ENCODE measurements at places on chromosomes 7 and 10.

GRCh38 chr10:106991091-106991490 is 173.4 kb downstream of the SORCS1 start:
- DNase-seq: no peak

DNA sequence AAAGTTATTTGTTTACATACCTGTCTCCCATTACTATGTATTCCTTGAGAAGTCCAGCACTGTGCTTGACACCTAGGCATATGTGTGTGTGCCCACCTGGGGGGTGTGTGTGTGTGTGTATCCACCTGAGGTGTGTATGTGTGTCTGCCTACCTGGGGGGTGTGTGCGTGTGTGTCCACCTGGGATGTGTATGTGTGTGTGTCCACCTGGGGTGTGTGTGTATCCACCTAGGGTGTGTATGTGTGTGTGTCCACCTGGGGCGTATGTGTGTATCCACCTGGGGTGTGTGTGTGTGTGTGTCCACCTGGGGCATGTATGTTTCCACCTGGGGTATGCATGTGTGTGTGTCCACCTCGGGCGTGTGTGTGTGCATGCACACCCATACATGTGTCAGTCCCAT is 603.5 kb downstream of the PHTF2 start:
- no peak for DNase-seq

DNA sequence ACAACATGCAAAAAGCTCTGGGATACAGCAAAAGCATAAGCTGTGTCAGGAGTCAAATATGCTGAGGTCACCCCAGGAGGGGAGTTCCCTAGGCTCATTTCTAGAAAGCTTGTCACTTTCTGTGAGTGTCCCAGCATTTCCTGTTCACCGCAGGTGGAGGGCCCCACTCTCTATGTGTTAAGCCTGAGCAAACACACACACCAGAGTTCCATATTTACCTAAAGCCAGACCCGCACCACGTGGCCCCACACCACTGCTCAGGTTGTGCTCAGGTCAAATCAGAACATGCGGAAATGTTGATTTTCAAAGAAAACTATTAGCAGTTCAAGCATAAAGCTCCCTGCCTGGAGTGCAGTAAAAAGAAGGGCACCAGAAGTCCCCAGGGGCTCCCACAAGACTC is 259.6 kb upstream of the PPP2R2D start:
- DNase-seq: no peak

DNA sequence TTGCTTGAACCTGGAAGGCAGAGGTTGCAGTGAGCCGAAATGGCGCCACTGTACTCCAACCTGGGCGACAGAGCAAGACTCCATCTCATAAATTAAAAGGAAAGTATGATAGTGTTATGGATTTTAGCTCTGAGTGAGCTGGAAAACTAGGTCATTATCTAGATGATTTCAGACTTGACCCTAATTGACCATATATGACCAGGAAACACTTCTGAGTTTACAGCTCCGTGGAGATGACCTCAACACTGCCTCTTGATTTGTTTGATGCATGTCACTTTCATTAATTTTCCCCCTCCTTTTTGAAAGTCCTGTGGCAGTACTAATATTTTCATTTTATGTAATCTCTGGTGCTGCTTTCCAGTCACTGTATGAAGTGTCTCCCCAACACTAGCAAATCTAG is 7.8 kb upstream of the SEC61A2 start:
- no peak for DNase-seq

GRCh38 chr10:93465806-93466675 is 16.1 kb downstream of the MYOF start:
- DNase-seq: no peak

DNA sequence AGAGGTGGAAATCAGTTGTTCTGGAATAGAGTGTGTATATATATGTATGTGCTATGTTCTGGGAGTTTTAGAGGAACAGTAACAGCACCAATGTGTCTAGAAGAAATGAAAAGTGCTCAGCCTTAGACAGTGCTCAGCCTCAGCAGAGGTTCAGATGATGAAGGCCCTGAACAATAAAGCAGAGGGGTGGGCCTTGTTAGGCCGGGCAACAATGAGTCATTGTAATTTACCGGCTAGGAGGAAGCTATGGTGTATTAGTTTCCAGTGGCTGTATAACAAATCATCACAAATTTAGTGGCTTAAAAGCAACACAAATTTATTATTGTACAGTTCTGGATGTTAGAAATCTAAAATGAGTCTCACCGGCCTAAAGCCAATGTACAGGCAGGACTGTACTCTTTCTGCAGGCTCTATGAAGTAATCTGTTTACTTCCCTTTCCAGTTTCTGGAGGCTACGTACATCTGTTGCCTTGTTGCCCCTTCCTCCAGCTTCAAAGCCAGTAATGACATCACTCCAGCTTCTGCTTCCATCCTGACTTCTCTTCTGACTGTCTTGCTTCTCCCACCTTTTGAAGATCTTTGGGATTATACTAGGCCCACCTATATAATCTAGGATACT is 84.6 kb downstream of the CH25H start:
- DNase-seq: peak; percentile 26

DNA sequence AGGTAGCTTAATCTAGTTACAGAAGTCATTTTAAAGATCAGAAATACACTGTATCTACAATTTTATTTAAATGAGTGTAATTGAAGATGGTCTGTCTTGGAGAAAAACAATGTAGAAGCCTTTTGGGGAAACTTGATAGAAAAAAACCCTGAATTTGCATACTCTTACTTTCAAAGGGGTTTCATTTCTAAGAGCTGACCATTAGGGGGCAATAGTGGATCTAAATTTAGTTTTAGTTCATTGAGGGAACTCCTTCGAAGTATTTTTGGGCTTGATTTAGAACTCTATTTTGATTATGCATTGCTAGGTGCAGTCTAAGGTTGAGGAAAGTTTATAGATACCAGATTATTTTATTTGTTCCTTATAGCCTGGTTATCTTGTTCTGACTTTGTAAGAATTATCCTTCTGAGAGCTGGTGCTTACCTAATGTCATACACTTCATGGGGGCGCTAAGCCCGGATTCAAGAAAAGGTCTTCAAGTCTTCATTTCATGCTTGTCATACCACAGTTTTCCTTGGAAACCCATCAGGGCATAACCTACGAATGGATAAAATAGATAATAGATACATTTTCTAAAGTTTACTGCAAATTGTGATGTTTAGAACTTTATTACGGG is 69.1 kb upstream of the MXI1 start:
- DNase-seq: no peak

GRCh38 chr7:70069977-70070376 is 471.7 kb downstream of the AUTS2 start:
- no peak for DNase-seq

DNA sequence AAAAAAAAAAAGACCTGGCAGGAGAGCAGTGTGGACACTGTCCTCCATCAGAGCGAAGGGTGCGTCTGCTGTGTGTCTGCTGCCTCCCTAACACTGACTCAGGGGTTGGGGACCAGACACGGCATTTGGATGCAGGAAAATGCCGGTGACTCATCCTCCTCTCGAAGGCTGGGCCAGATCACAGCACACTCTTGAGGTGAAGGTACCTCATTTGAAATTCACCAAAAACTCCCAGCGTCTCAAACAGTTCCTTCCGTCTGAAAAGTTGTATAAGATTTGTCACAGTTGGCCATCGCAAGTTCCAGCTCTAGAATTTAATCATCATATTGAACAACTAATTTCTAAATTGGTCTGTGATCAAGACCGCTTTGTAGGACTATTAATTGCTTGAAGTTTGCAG is 118.1 kb upstream of the LYZL2 start:
- no peak for DNase-seq

DNA sequence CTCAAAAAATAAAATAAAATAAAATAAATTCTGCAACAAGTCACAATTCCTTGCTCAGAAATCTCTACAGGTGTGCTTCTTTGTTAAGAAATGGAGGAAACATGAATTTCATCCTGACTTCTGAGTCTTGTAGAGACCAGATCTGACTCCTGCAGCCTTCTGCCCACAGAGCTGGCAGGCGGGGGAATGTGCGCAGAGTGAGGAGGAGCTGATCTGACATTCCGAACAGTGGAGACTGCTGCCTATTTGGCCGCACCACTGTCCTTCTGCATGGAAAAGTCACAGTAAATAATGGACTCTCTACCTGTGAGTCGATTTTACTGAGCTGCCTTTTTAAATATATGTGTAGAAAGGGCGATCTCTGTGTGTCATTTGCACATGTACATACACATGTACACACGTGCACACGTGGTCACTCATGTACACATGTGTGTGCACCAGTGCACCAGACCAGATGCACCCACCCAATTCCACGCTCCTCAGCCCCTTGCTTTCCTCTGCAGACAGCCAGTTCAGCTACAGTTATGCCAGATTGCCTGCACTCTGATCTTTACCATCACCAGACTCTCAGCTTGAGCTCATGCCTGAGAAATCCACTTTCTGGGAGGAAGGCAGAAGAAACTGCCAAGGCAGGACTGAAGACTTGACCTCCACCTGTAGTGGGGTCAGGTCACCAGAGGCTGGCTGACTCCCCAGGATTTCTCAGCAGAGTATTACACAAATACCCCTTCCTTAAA is 54.9 kb downstream of the IKZF1 start:
- DNase-seq: no peak

GRCh38 chr10:28400681-28401080 is 97.8 kb upstream of the MPP7 start:
- peak; percentile 8 for DNase-seq

GRCh38 chr7:18425227-18425626 is 70.3 kb upstream of the HDAC9 start:
- no peak for DNase-seq

DNA sequence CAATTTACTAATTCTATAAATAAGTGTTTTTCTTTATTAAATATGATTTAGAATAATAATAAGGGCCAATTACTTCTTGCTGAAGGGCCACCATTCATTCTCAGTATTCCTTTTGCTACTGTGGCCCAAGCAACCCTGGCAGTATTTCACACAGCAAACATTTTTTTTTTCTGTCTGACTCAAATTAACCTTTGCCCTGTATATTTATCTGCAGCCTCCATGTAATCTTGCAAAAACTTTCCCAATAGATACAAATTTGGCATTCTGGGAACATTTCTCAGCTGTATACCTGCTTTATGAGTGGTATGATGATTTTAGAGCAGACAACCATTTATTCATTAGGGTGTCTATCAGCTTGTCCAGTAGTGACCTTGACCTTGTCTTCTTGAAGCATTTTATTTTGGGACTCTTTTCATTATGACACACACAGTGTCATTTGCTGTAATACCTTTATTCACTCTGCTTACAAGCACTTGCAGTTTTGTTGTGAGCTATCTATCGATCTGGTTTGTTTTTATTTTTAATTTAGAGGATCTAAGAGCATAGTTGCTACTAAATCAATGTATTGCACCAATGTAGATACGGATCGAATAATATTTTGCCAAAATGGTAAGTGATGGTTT is 159.7 kb upstream of the PLXDC2 start:
- DNase-seq: no peak

- DNase-seq: peak; percentile 2
Observed at GRCh38 chr10:123462756-123463155, 203.4 kb upstream of the GPR26 start.

- DNase-seq: no peak
Observed at GRCh38 chr7:45689797-45690761, 115.9 kb downstream of the ADCY1 start.

DNA sequence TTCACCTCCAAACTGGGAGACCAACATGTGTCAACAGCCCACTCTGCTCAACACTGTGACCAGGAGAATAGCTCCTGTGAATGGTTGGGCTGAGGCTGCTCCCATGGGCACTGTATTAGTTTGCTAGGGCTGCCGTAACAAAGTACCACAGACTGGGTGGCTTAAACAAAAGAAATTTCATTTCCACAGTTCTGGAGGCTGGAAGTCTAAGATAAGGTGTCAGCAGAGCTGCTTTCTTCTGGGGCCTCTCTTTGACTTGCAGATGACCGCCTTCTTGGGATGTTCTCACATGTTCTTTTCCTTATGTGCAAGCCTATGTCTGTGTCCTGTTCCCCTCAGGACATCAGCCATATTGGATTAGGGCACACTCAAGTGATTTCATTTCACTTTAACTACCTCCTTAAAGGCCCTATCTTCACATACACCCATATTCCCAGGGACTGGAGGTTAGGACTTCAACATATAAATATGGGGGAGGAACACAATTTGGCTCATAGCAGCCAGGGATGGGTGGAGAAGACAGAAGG is 90.3 kb downstream of the CPED1 start:
- no peak for DNase-seq

- no peak for DNase-seq
Observed at GRCh38 chr10:128599030-128599429, 472.8 kb upstream of the MKI67 start.

- no peak for DNase-seq
Observed at GRCh38 chr10:130654726-130655125, 518.5 kb downstream of the GLRX3 start.

DNA sequence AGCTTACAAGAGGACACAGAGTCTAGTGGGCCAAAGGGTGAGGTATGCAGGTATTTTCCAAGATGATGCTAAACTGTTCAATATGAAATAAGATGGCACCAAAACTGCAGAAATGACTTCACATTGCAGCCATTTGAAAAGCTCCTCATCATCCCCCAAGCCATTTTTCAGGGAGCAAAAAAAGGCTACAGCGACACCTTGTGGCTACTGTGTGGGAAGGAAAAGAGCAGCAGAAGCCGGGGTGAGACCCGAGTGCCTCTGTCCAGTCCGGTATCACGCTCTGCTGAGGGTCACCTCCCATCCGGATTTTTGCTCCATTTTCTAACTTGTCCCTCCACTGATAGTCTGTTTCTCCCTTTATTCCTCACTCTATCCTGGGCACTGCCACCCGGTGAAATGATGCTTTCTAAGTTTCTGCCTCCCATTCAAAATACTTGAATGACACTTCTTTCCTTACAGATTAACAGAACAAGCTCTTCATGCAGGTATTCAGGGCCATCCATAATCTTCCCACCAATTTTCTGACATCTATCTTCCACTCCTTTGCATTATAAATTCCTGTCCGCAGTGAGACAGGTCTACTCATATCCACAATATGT is 220.2 kb downstream of the DGKI start:
- peak; percentile 4 for DNase-seq

DNA sequence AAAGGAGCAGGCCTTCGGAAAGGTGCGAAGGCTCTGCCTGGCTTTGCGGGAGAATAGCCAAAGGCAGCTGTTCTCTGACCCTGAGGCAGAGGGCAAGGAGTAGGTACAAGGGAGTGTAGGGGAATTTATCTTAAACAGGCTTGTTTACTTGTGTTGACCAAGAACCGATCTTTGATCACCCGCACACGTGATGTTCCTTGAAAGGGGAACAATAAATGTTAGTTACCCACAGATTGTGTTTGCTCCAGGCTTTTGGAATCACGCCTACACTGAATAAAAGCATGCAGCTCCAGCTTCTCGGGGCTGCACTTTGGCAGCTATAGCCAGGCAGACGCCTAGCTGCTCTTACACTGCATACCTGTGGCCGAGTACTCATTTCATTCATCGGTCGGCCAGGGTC is 420.8 kb downstream of the PHF14 start:
- DNase-seq: no peak

GRCh38 chr7:157568106-157568769 is 231.4 kb downstream of the DNAJB6 start:
- DNase-seq: no peak

GRCh38 chr7:30907527-30908267 is 4.0 kb upstream of the AQP1 start:
- no peak for DNase-seq

DNA sequence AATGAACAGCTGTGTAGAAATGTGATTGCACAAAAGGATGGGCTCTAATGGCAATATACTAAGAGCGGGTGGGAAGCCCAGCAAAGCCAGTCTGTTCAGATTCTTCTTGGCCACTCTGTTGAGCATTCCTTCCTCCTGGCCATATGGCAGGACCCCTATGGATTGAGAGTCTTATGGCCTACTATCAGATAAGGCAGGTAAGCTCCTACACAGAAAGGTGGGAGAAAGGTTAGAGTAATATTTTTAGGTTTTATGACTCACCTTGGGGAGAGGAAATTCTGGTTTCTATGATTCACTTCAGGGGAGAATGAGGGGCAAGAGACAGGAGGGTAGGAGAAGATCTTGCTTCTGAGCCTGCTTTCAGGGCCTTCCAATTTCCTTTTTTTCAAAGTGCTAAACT is 15.1 kb upstream of the AKR1B10 start:
- DNase-seq: no peak
